Activated T-helper 2 cell treated with anti-CD3 and anti-CD28 coated beads, Interferon-gamma antibody, Interleukin-2, Interleukin-4, amounts not matched to agents 10 μg/mL and 5 μg/mL and 100 μg/mL, durations not matched to agents 14 hours and 24 hours and 36 hours (primary cell): ENCODE measurements at places on chromosomes 12 and 14. TPM values are rescaled to one million over a fixed set of nuclear protein-coding genes. Genes with fewer than 3 reads are reported as not detected.

- H3K36me3 ChIP-seq = peaks cover 5% of the 10 kb centered on the region
- no peak overlapping the region for H3K4me3 ChIP-seq
- H3K27ac ChIP-seq = no peak overlapping the region
- H3K4me1 ChIP-seq = peaks cover 21% of the 10 kb centered on the region
Observed at GRCh38 chr14:60777856-60778578, 43.5 kb downstream of the MNAT1 start.

DNA sequence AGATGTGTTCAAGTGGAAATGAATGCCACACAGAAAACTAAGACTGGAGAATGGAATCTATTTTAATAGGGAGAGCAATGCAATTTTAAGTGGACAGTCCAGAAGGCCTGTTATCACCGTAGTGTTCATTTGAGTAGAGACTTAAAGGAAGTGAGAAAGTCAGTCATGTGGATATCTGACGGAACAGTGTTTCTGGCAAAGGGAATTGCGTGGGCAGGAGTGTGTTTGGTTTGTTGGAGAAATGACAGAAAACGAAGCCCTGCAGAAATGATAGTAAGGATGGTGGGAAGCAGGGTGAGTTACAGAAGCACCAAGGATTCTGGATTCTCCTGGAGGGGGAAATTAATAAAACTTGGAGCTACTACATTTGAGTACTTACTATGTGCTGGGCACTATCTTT, 776.6 kb downstream of the MED13L start:
- DNase-seq = no peak
- no peaks in the 10 kb centered on the region for H3K4me1 ChIP-seq
- no peaks in the 10 kb centered on the region for H3K36me3 ChIP-seq
- no peak overlapping the region for H3K27ac ChIP-seq
- no peaks in the 10 kb centered on the region for H3K27me3 ChIP-seq
- H3K4me3 ChIP-seq = no peak overlapping the region

DNA sequence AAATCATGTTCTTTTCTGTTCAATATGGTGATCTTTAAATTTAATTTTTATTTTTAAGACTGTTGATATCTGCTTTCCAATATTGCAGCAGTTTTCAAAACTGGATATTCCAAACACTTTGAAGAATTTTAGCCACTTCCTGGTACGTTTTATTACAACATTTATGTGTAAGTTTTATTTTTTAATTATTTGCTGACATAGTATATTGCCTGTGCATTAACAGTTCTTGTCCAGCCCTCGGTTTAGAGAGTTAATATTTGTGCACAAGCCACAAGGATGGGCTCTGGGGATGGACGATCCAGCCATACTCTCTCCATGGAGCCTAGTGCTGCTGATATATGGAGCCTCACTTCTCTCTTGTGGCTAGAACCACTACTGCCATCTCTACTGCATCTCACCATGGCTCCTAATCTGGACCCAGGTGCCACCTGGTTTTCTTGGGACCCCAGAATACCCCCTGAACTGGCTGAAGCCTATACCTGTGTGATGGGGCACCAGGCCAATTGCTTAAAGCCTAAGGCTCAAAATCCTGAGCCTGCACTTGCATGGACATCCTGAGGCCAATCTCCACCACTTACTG, 262.5 kb downstream of the RASSF9 start:
- H3K27me3 ChIP-seq = no peaks in the 10 kb centered on the region
- H3K36me3 ChIP-seq = no peaks in the 10 kb centered on the region
- no peak overlapping the region for H3K27ac ChIP-seq
- H3K4me3 ChIP-seq = no peak overlapping the region
- DNase-seq = no peak

RDH11 gene
- total RNA-seq = 78.4 and 82.9 TPM in 2 replicates

RGS6 gene
- total RNA-seq = 2.8 and 3.7 TPM in 2 replicates

PHETA1 gene
- total RNA-seq = 3.9 and 4.3 TPM in 2 replicates

C12orf54 gene
- total RNA-seq = not detected in 2 replicates

MGAT4C gene
- under 0.01 TPM in 1 of 2 replicates, not detected in the other for total RNA-seq
